ENCODE measurements at places on chromosomes 11 and 22.

DNA sequence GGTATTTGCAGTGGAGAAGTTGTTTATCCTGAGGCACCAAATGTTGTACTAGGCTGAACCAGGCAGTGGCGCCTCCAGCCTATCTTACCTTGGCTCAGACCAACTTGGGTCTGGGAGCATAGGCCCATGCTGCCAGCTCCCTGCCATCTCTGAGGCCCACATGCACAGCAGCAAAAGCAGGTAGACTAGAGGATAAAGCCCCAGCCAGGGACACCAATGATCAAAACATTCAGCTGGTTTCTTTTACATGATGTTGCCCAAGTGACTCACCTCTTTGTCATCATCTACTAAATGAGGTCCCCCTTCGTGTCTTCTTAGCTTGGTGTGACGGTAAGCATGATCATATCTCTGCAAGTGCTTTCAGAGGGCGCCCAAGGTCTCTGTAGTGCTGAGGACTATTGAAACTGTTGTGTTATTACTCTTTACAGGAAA lies 112.1 kb upstream of the DRD2 start:
- DNase-seq = peak; percentile 16

DNA sequence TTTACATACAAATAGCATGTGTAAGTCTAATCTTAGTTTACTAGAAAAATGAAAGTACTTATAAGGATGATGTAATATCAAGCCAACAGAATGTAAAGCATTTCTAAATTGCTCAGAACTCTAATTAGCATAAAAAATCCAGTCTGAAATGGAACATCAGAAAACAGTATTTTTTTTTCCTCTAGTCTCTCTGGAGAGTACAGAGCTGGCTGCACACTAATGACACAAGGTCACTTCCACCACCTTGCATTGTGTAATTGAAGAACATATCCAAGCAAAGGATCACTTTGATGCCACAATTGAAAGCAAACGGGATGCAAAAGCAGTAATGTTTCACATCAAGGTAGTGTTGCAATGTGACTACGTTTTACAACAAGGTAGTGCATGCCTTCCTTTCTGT lies 548.0 kb upstream of the LUZP2 start:
- peak; percentile 22 for DNase-seq

DNA sequence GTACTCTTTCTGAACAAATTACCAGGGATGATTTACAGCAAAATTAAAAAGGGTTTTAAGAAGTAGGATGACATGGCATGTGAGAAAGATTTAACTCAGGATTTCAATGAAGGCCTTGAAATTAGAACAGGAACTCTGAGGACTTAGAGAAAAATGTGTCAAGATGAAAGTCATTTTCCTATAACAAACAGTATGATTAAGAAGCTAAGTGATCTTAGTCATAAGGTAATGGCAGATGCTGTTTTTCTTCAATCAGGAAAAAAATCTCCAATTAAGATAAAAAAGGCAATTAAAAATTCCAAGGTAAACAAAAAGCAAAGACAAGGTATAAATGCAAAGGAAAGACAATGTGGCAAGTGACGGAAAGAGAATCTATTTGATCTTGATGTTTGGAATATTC lies 73.5 kb downstream of the GAB2 start:
- DNase-seq = no peak

- no peak for DNase-seq
Measured at GRCh38 chr11:34864424-34864823, 51.8 kb downstream of the APIP start.

GRCh38 chr11:76276046-76276780 lies 69.9 kb upstream of the WNT11 start:
- DNase-seq = no peak

DNA sequence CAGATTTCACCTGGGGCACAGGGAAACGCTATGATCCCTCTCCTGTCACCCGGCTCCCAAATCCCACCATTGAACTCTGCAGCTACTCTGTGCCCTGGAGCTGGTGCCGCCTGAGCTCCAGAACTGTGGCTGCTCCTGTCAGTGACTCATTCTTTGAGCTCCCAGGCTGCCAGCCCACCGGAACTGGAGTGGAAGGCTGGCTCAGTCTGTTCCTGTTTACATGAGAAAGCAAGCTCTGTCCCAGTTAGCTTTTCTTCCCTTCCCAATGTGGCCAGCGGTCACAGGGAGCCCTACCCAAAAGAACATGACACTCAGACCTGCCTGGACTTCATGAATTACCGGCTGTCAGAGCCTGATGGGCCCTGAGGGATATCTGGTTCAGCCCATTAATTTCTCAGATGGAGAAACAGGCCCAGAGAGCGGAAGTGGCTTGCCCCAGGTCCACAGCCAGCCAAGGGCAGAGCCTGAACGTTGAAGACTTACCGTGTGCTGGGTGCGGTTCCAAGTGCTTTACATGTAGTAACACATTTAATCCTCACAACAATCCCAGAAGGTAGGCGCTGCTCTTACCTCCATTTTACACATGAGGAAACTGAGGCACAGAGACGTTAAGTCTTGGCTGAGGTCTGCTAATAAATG lies 23.8 kb upstream of the IGSF22 start:
- DNase-seq = peak; percentile 67

DNA sequence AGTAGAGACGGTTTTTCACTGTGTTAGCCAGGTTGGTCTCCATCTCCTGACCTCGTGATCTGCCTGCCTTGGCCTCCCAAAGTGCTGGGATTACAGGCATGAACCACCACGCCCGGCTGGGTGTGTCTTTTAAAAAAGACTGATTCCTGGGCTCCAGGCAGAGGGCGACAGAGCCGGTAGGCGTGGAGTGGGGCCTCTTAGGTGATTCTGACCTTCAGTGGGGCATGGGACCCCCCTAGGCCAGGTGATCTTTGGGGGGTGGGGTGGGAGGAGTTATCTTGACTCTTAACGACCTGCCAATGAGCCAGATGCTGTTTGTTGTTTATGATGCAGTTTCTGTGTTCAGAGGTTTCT lies 12.9 kb upstream of the SORL1-AS1 start:
- DNase-seq = no peak

DNA sequence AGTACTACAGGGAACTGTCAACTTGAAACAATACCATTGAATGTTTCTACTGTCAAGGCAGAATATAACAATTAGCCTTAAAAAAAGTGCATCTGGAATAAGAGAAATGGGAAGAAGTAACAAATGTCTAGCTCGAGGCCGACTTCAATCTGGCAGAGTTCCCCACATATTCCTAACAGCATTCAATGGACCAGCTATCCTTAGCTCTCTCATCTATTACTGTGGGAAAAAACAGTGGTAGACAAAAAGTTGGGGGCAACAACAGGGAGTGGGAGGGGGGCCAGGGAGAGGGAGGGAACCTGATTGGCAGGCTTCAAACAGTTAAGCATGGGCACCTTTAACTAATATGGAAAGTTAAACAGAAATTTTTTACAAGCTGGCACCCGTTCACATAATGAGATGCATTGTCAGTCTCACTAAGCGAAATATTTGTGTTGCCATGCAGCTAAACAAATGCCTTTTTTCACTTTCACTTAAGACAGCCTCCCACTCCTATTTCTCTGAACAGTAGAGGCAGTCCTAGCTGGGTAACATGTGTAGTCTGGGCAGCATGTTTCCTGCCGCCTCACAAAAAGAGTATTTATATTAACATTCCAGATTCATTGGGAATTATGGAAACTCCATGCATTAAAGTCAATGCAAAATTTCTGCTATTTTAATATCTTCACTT lies 62.2 kb upstream of the SOX6 start:
- DNase-seq = no peak

- DNase-seq = no peak
Measured at GRCh38 chr11:33777906-33778305, 3.6 kb upstream of the FBXO3 start.

GRCh38 chr11:69055598-69056516 lies 7.1 kb downstream of the TPCN2 start:
- DNase-seq = no peak

GRCh38 chr11:89484896-89485295 lies 6.3 kb downstream of the NOX4 start:
- no peak for DNase-seq

GRCh38 chr22:29854432-29854831 lies 16.4 kb upstream of the ASCC2 start:
- DNase-seq = no peak

GRCh38 chr22:20212754-20213699 lies 55.1 kb downstream of the RTN4R start:
- DNase-seq = no peak

DNA sequence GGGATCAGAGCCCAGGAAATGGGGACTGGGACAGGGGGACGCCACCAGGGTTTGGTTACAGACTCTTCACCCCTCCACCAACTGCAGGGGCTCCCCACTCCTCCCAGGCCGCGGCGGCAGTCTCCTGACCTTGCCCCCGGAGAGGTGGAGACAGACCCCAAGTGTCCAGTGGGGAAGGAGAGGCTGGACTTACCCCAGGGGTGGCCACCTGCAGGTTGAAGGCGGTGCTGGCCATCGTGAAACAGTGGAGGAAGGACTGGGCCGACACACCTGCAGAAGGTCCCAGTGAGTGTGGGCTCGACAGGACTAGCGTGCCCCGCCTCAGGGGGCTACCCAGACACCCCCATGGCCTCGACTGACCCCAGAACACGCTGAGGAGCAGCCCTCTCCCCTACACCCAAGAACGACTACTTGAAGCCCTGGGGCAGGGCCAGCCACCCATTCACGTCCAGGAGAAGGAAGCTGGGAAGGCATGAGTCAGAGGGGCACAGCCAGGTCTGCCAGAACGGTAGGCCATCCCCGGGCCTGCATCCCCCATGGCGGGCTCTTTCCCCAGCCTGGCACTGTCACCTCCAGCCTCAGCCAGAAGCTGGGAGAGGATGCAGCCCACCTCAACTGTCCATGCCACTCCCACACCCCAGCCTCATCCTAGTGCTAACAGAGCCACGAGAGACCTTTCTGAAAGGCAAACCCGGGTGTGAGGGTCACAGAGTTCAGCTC lies 2.3 kb downstream of the GATD1 start:
- DNase-seq = peak; percentile 22

GRCh38 chr11:11076879-11077278 lies 219.0 kb upstream of the ZBED5 start:
- no peak for DNase-seq

DNA sequence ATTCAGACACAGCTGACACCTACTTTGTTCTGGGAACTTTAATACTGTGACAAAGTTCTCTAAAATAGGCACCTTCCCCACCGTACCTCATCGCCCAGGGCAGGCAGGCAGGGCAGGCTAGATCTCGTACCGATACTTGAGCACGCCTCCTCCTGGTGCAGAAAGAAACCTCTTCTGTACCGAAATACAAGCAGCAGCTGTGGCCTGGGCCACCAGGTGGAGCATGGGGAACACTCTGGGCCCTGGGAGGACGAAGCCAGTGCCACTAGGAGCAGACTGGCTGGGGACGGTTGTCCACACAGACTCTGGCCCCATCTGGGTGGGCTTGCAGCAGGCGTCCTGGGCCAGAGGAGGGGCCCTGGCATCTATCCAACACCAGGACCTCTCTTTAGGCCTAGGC lies 12.8 kb downstream of the PMM1 start:
- DNase-seq = peak; percentile 40

DNA sequence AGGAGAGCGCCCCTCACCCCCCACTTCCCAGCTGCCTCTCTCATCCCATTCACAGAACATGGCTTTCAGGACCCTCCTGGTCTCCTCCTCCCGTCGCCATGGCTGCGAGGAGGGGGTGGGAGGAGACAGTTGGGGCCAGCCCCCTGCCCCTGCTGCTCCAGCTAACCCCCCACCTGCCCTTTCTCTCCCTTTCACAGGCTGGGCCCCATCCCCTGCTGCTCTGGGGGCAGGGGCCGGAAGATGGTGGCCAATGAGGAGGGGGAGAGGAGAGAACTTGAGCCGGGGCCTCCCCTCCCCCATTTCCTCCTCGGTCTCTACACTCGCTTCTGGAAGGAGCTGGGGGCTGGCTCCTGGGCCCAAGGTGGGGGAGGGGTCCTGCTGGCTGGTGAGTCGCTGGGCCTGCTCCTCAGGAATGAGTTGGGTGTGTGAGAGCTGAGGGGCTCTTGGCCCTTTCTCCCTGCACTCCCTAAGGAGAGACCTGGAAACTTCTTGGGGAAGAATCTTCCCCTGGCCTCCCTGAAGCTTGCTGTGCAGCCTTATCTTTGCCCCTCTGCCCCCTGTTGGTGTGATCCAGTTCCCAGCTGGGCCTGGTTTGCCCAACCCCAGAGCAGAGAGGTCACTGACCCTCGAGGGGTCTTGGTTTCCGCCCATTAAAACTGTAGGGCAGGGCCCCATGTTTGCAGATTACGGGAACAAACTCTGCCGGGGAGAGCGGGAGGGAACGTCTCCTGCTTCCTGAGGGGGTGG lies 10.2 kb downstream of the YPEL4 start:
- DNase-seq = no peak

DNA sequence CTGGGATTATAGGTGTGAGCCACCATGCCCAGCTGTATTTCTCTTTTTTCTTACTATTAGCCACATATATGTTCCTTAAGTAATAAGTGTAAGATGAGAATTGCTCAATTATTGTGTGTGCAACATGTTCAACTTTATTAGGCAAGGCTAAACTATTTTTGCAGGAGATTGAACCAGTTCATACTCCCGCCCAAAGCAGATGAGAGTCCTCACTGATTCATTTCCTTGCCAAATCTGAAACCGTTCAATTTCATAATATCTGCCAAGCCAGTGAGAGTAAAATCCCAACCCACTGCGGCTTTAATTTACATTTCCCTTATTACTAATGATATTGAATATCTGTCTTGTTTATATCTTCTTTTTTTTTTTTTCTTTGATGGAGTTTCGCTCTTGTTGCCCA lies 48.4 kb downstream of the KCNJ4 start:
- DNase-seq = peak; percentile 40

GRCh38 chr11:110432713-110433392 lies 3.1 kb downstream of the FDX1 start:
- DNase-seq = peak; percentile 38

GRCh38 chr11:76634886-76635285 lies 35.7 kb downstream of the LRRC32 start:
- no peak for DNase-seq
